ENCODE measurements at places on chromosomes 3 and 15. TPM values are rescaled to one million over a fixed set of nuclear protein-coding genes. Genes with fewer than 3 reads are reported as not detected.
A peak's percentile ranks its signal among the peaks of the same experiment; 100 is the strongest.

DNA sequence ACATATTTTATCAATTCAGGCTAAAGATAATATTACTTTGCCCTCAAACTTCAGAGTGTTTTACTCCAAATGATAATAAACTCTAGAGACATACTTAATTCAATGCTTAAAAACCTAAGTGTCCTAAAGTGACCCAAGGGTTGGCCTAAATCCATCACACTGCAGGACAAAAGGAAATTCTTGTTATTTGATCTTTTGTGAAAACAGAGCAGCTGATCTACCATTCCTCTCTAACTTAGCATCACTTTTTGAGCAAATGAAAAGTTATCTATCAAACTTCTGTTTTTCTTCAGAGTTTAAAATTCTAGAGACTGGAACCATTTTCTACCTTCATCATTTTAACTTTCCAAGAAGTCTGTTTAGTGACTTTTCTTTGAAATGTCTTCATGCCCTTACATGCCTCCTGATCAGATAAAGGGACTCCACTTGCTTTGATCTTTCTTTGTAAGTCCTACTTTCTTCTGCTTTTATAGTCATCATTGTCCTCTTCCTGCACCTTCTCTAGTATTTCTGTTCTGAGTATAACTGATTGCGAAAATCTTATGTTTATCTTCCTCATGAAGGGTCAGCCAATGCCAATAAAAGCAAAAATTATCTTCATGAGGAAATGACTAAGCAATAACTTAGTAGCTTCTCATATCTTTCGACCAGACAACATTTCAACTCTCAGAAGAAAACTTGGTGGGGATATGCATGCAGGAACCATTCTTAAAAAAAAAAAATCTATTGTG lies 378.7 kb upstream of the TGFBR2 start:
- no peak for DNase-seq

GRCh38 chr15:76584868-76585575 lies 248.4 kb downstream of the ISL2 start:
- DNase-seq: no peak

DNA sequence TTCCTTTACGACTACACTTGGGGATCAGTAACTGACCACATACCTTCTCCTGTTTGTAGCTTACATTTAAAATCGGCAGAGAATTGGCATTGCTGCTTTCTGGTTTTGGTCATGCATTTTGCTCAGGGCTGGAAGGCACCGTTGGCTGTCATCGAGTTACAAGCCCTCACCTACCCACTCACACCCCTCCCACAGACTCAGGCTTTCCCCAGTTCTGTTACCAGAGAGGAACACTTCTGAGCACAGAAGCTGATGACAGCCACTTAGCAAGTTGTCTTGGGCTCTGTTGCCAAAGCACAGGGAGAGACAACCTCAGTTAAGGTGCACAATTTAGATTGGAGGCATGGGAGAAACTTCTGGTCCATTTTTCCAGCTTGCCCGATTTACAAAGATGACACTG lies 204.8 kb upstream of the TOPAZ1 start:
- no peak for DNase-seq

FOXB1 gene
- not detected for total RNA-seq

GRCh38 chr15:39919748-39920509 lies at the start of gene GPR176:
GPR176 (minus strand) TSS chr15:39920266; CDS start chr15:39920026, 240 bp downstream.
- peak; percentile 85 for DNase-seq

DNA sequence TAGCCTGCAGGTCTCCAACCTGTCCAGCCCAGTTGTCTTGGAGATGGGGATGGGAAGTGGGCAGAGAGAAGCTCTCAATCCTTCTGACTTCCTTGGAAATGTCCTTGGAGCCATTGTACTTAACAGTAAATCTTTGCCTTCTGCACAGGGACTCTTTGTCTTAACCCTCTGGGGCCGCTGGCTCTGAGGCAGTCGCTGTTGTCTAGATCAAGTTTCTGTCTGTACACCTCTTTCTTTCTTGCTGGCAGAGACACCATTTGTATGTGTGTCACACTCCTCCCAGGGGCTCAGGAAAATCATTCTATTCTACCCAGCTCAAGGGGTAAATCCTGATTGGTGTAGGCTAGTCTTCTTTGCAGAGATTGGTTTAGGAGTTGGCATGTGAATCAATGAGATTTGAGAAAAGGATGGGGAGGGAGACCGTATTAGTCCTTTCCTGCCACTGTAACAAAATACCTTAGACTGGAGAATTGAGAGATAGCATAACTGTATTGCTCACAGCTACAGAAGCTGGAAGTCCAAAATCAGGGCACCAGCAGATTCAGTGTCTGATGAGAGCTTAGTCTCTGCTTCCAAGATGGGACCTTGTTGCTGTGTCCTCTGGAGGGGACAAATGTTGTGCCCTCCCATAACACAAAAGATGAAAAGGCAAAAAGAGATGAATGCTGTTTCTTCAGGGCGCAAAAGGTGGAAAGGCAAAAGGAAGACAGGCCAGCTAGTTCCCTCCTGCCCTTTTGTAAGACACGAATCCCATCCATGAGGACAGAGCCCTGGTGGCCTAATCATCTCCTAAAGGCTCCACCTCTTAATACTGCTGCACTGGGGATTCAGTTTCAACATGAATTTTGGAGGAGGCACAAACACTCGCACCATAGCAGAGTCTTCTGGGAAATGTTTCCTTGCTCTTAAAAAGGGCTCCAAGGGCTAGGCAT lies 66.3 kb downstream of the PPCDC start:
- no peak for DNase-seq

GRCh38 chr3:102447272-102447671 lies 12.5 kb downstream of the ZPLD1 start:
- no peak for DNase-seq

DNA sequence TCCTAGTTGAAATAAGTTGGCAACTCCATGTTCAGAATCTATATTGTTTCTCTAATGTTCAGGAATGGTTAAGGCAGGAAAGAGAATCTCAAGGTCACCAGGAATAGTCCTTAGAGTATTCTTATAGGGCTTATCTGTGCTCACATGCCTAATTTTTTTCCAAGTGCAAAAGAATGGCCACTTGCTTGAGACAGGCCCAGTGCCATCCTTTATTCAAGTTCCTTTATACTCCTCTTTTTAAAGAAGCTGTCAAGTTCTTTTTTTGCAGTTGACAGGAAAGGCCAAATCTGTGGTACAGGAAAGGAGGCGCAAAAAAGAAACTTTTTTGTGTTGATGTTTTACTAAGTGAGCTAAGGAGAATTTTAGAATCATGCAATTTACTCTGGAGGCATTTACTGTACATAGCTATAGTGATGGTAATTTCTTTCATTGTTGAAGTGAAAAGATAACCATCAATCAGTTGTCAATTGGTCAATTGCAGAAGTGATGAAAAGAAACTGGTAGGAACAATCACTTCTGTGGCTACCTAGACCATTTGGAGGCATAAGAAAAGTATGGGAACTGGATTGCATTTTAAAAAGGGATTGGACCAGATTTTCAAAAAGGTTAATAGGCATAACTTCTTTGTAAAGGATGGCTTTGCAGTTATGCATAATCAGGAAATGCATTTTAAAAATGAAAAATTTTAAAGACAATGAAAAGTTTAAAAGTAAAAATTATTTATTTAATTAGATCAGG lies 102.5 kb upstream of the SOX2 start:
- DNase-seq: no peak

- no peak for DNase-seq
Observed at GRCh38 chr15:33152502-33153109, 41.9 kb downstream of the FMN1 start.

CRABP1 gene
- total RNA-seq: not detected

- DNase-seq: no peak
Observed at GRCh38 chr15:83030021-83030420, 18.6 kb upstream of the C15orf40 start.

PARL gene
- total RNA-seq: 55.7 TPM

DNA sequence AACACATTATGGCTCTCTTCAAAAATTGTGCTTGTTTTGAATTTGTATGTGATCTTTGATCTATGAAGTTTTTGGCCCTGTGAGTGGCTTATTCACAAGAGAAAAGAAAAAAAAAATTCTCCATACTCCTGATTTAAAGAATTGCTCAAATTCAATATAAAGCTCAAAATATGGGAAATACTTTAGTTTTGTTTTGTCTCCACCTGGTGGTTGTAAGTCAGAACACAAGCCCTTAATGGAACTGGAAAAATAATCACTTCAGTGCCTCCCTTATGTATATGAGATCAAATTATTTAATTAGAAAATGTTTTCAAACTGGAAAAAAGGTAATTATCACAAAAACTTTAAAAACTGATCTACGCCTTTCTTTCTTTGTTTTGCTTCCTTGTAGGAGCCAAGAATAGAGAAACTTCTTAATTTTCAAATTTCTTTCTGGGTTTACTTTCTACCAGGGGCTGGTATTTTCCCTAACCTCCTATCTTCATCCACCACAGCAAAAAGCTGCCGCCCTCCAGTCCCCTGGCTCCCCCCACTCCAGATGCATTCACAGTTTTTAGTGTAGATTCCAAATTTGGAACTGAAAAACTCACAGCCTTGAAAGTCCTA lies 50.6 kb downstream of the SERP1 start:
- DNase-seq: no peak

TUSC7 gene
- not detected for total RNA-seq

TEX55 gene
- total RNA-seq: not detected

DNA sequence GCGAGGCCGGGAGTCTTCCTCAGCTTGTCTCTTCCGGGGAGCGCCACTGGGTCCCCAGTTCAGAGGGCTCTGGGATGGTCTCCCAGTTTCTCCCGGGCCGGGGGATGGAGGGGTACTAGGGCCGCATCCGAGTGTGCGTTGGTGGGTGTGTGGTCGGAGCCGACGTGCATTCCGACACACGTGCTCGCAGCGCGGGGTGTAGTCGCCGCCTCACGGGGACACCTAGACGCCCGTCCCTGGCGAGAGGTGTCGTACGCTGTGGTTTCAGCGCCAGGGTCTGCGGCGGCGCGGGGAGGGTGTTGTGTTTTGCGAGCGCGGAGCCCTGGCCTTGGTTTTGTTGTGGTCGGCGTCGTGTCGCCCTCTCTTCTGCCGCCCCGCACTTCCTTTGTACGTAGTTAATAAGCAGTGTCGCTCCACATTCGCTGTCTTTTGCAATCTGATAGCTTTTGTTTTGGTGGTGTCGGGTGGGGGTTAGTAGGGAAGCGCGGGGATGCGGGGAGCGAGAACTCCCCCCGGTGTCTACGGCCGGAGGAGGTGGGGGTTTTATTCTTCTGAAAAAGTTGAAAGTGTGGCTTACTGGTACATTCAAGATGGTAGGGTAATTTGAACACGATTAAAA lies 2.2 kb downstream of the IGF1R start:
- DNase-seq: peak; percentile 27

GRCh38 chr15:57767481-57767880 lies 61.0 kb downstream of the POLR2M start:
- no peak for DNase-seq

DNA sequence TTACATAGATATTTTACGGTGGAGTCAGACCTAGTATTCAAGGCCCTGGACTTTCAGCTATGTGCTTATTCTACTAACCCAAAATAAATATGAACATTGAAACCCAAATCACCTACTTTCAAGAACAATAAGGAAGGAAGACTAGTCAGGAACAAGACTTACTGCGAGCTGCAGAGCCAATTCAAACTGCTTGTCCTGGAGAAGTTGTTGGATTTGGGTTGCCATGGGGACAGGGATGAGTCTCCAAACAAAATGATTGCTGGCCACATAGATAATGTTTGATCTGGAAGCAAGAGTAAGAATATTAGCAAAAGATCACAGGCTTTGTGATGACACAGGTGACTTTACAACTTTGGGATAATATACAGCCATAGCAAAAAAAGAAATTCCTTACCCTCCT lies 21.6 kb upstream of the PLA2G4F start:
- DNase-seq: no peak

GRCh38 chr3:278300-279064 lies 81.9 kb downstream of the CHL1 start:
- no peak for DNase-seq

MAGEL2 gene
- total RNA-seq: not detected

DNA sequence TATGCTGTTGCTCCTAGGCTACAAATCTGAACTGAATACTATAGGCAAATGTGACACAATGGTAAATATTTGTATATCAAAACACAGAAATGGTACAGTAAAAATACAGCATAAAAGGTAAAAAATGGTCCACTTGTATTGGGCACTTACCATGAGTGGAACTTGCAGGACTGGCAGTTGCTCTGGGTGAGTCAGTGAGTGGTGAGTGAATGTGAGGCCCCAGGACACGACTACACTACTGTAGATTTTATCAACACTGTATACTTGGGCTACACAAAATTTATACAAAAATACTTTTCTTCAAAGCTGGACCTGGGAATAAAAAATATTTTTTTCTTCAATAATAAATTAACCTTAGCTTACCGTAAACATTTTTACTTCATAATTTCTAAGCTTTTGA lies 41.6 kb upstream of the DUT start:
- no peak for DNase-seq

DNA sequence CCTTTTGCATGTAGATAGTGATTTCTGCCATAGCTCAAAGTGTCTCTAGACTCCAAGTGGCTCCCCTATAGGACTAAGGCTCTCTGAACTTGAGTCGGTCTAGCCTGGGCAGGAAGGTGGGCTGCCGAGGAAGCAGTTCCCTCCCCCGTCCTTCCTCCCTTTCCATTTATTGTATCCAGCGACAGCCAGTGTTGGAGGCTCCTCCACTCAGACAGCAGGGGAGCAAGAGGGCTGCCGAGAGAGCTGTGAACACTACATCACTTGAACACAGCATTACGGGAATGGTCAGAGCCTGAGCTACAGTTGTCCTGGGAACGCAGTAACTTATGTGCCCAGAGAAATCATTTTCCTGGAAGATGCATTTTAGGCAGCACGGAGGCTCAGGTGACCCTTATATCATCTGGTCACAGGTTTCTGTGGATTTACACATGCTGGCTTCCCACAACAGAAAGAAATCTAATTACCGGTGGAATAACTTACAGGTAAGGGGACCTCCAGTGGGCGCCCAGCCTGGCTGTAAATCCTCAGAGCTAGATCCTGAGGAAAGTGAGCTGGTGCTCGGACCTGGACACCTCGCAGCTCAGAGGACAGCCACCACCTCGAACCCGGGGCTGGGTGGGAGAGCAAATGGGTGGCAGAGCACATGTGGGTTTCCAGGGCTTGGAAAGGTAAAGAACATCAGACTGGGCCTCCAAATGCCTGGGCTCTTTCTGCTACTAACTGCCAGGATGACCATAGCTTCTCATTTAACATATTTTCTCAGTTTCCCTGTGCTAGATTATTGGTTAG lies 197.1 kb downstream of the UACA start:
- no peak for DNase-seq

DNA sequence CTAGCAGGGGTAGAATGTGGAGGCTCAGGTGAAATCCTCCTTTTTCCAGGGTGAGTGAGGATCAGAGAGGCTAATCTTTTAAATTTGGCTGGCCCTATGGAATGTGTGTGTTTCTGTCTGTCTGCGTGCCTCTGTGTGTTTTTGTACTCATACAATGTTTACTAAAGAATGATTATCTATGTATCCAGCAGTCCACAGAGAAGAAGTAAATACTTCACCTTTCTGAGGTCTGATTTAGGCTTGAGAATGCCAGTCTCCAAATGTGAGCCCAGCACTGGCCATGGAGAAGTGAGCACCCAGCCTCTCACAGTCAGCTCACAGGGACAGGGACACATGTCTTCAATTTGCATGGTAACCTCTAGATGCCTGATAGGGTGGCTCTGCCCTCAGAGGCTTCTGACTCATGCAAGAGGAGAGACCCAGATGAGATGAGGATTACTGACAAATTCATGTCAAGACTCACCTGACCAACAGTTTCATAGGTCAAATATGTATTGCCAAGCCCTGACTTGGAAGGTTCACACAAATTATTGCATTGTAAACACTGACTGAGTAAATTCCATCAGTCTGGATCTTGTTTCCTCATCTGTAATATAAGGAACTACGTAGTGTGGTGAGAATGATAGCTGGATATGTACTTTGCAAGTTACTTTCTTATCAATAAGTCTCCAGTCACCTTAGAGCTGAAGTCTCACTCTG lies 31.0 kb downstream of the ENTPD3 start:
- no peak for DNase-seq

PTPN23 gene
- total RNA-seq: 3.8 TPM

GRCh38 chr15:58038426-58039078 lies 27.0 kb downstream of the ALDH1A2 start:
- peak; percentile 60 for DNase-seq

All from MG63 (cell line).